Thoracic aorta (tissue), 2 donors: ENCODE measurements at places on chromosomes 1 and 21. TPM values are rescaled to one million over a fixed set of nuclear protein-coding genes. Genes with fewer than 3 reads are reported as not detected.

GRCh38 chr1:179190861-179191260, 38.6 kb downstream of the ABL2 start:
- peak overlapping the region; percentile 19 for H3K4me3 ChIP-seq
- no peaks in the 10 kb centered on the region for H3K27me3 ChIP-seq
- H3K27ac ChIP-seq: no peak overlapping the region
- no peaks in the 10 kb centered on the region for H3K36me3 ChIP-seq
- DNase-seq: no peak

GRCh38 chr1:52947490-52947889, 20.4 kb downstream of the SCP2 start:
- no peaks in the 10 kb centered on the region for H3K27me3 ChIP-seq
- no peak overlapping the region for H3K27ac ChIP-seq
- no peak for DNase-seq
- peaks cover 9% of the 10 kb centered on the region for H3K4me1 ChIP-seq
- peaks cover 6% of the 10 kb centered on the region for H3K36me3 ChIP-seq
- H3K4me3 ChIP-seq: no peak overlapping the region

TNN gene
- total RNA-seq: not detected

- no peaks in the 10 kb centered on the region for H3K4me1 ChIP-seq
- no peak overlapping the region for H3K4me3 ChIP-seq
- no peaks in the 10 kb centered on the region for H3K27me3 ChIP-seq
- no peak overlapping the region for H3K27ac ChIP-seq
- H3K36me3 ChIP-seq: no peaks in the 10 kb centered on the region
Observed at GRCh38 chr1:71231751-71232150, 150.9 kb upstream of the ZRANB2 start.

ELF3 gene
- total RNA-seq: 4.9 TPM

TMEM269 gene
- 0.27 TPM for total RNA-seq

- peaks cover 29% of the 10 kb centered on the region for H3K4me1 ChIP-seq
- no peaks in the 10 kb centered on the region for H3K36me3 ChIP-seq
- H3K27ac ChIP-seq: peak overlapping the region; percentile 74
Observed at GRCh38 chr1:55717111-55717510, 501.9 kb upstream of the USP24 start.

- H3K4me3 ChIP-seq: no peak overlapping the region
- H3K27ac ChIP-seq: no peak overlapping the region
- H3K4me1 ChIP-seq: no peaks in the 10 kb centered on the region
- no peak for DNase-seq
- H3K36me3 ChIP-seq: no peaks in the 10 kb centered on the region
Observed at GRCh38 chr1:75171876-75172275, 37.7 kb downstream of the LHX8 start.

DNA sequence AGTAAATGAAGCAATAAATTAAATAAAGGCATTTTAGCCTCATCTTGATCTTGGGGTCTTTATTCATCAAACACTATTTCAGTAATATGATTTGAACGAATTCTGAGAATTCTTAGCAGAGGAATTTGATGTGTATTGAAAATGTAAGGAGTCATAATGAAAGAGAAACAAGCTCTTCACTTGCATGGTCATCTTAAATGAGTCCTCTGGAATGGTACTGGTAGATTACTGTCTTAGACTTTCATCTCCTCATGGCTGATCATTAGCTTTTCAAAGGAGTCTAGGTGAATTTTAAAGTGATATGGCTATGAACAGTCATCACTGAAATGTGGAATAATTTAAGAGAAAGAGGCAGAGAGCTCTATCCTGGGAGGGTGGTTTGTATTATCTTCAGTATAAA, 30.0 kb downstream of the PRRC2C start:
- H3K27ac ChIP-seq: no peak overlapping the region
- no peak overlapping the region for H3K4me3 ChIP-seq
- no peaks in the 10 kb centered on the region for H3K4me1 ChIP-seq
- no peaks in the 10 kb centered on the region for H3K27me3 ChIP-seq
- H3K36me3 ChIP-seq: peaks cover 18% of the 10 kb centered on the region

- H3K4me1 ChIP-seq: no peaks in the 10 kb centered on the region
- H3K27ac ChIP-seq: no peak overlapping the region
- no peak overlapping the region for H3K4me3 ChIP-seq
- H3K36me3 ChIP-seq: no peaks in the 10 kb centered on the region
- no peaks in the 10 kb centered on the region for H3K27me3 ChIP-seq
Observed at GRCh38 chr1:18429654-18430053, 51.1 kb upstream of the KLHDC7A start.

IGSF5 gene
- total RNA-seq: not detected

DNA sequence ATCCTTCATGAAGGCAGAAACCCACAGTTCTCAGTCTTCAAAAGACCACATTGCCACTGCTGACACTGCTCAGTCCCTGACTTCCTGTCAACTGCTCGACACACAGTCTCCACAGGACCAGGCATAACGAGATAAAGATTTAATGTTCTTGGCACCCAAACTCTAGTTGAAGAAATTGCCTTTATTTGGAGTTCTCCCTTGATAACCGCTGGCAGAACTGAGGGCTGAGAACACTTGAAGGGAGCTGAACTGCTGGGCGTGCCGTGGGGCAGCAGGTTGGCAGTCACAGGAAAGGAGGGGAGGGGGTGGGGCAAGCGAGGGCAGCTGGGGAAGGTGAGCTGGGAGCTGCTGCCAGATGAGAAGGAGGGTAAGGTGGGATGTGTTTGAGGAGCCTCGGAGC, 15.9 kb downstream of the HENMT1 start:
- no peaks in the 10 kb centered on the region for H3K27me3 ChIP-seq
- H3K27ac ChIP-seq: no peak overlapping the region
- no peak overlapping the region for H3K4me3 ChIP-seq

DNA sequence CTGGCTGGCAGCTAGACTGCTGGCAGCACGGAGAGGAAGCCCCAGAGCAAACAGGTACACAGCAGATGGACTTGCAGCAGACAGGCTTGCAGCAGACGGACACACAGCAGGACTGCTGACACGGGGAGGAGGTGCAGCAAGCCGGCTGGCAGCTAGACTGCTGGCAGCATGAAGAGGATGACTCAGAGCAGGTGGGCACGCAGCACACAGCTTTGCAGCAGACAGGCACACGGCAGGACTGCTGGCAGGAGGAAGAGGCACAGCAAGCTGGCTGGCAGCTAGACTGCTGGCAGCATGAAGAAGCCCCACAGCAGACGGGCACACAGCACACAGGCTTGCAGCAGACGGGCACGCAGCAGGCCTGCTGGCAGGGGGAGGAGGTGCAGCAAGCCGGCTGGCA, 498 bp downstream of the KRTAP10-2 start:
- no peaks in the 10 kb centered on the region for H3K4me1 ChIP-seq
- no peak overlapping the region for H3K4me3 ChIP-seq
- no peaks in the 10 kb centered on the region for H3K27me3 ChIP-seq
- no peaks in the 10 kb centered on the region for H3K36me3 ChIP-seq
- no peak for DNase-seq

GRCh38 chr1:206829282-206829681, 36.1 kb upstream of the IL20 start:
- no peak overlapping the region for H3K4me3 ChIP-seq
- no peaks in the 10 kb centered on the region for H3K4me1 ChIP-seq
- H3K27ac ChIP-seq: no peak overlapping the region
- H3K27me3 ChIP-seq: no peaks in the 10 kb centered on the region

GRCh38 chr1:174800216-174800851, 199.4 kb upstream of the CACYBP start:
- no peaks in the 10 kb centered on the region for H3K36me3 ChIP-seq
- no peaks in the 10 kb centered on the region for H3K27me3 ChIP-seq
- no peak for DNase-seq
- H3K4me1 ChIP-seq: peaks cover 12% of the 10 kb centered on the region

DNA sequence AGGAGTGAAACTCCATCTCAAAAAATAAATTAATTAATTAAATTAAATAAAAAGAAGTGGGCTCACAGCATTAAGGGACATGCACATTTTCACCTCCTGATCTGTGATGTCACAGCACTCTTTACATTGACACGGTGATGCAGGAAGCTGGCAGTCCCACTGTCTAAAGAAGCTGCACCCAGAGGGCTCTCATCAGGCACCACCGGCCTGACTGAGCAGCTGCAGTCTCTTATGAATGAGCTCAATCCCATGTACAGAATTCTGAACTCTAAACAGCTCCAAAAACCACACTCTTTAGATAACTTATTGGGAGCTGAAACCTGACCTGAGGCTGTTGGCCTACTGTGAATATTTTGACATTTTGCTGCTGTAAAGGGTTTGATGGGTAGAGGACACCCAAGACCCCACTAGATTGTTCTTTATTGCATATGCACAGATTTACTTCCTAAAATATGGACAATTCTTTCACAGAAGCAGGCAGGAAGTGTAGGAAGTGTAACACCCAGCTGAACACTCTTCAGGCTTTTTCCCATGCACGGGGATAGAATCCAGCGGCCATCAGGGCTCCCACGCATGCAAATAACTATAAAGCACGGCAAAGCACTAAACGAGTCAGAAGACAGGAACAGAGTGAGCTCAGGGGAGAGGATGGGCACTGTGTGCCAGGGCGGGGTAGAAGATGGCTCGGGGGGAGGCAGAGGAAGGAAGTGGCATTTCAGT, 46.2 kb downstream of the L1TD1 start:
- H3K4me1 ChIP-seq: no peaks in the 10 kb centered on the region
- no peak for DNase-seq
- H3K27ac ChIP-seq: no peak overlapping the region
- no peak overlapping the region for H3K4me3 ChIP-seq
- no peaks in the 10 kb centered on the region for H3K36me3 ChIP-seq
- H3K27me3 ChIP-seq: no peaks in the 10 kb centered on the region

IPP gene
- 10.2 TPM for total RNA-seq

DNA sequence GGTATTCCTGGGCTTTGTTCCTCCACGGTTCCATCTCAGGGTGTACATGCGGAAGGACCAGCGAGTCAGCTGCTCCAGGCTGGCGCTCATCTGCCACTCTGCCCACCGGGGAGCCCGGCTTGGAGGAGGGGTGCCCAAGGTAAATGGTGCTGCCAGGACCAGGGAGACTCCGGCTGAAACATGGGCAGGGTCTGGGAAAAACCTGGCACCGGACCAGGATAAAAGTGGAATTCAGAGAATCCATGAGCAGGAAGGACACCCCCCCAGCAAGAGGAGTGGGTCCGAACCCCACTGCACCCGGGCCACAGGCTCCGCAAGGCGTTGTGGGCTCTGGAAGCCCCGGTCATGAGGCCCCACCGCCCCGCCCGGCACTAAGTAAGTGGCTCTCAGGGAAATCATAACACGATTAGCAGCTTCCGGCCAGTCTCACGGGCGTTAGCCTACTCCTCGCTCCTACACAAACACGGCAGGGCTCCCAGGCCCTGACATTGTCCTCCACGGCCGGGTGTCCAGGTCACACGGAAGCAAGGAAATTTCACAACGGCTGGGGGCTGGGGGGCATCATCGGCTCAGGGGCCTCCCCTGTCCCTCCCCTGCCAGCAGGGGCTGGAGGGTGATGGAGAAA, 21.1 kb downstream of the MEGF6 start:
- H3K27me3 ChIP-seq: no peaks in the 10 kb centered on the region

DNA sequence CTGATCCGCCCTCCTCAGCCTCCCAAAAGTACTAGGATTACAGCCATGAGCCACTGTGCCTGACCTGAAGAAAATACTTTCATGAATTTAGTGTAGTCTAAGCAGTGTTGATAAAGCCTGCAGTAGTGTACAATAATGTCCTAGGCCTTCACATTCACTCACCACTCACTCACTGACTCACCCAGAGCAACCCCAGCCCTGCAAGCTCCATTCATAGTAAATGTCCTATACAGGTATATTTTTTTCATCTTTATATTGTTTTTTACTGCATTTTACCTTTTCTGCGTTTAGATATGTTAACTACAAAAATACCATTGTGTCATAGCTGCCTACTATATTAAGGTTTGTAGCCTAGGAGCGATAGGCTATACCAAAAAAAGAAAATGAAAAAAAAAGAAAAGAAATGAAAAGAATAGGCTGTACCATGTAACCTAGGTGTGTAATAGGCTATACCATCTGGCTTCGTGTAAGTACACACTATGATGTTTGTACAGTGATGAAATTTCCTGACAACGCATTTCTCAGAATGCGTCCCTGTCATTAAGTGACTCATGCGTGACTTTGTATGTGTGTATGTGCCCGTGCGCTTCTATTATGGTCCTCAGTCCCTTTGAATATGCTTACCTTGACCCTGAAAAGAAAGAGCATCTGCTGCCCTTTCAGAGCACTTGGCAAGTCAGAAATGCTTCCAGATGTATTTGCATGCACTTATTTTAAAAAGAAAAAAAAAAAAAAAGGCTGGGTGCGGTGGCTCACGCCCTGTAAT, 9.2 kb upstream of the SLAMF8 start:
- no peak overlapping the region for H3K4me3 ChIP-seq
- no peaks in the 10 kb centered on the region for H3K27me3 ChIP-seq

DNA sequence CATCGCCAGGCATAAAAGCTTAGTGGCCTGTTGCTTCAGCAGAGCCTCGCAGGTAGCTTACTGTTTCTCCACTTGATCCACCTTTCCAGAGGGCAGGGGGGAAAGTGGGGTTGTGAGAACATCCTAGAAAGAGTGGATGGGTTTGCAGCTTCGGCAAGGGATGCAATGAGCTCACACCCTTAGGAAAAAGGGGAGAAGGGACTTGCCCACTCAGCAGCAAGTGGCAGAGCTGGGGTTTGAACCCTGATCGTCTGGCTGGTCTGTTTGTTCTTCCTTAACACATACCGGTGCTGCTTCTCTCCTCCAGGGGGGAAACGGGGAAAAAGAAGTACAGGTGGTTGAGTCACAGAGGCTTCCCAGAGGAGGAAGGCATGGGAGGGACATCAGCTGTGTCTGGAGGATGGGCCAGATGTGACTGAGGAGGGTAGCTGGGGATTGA, 1.0 kb downstream of the TMEM201 start:
- no peaks in the 10 kb centered on the region for H3K27me3 ChIP-seq
- H3K4me3 ChIP-seq: peak overlapping the region; percentile 89
- no peaks in the 10 kb centered on the region for H3K36me3 ChIP-seq

CD48 gene
- 9.0 TPM for total RNA-seq

DIO1 gene
- total RNA-seq: not detected

AADACL4 gene
- total RNA-seq: not detected

DNA sequence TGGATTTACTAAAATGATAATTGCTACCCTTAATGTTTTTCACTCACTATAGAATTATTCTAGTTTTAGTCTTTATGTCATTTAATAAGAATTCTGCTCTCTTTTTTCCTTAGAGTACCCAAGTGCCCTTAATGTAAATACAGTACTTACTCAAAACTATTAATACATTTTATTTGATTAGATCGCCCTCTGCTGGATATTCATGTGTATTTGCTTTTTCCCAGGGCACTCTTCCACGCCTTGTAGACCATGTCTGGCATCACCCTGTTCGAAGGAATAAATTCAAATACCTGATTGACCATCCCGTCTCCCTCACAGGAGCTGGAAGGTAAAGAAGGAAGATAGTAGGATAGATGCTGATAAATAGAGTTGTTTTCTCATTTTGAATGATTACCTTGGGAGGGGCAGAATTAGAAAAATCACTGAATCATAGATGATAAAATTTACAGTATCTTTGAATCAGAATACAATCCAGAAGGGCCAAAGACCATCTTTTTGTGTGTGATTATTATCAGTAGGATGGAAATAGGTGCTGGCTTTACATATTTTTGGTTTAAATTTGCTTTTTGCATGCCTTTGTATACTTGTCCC, 4.1 kb downstream of the AXDND1 start:
- DNase-seq: no peak
- no peaks in the 10 kb centered on the region for H3K36me3 ChIP-seq
- no peak overlapping the region for H3K4me3 ChIP-seq
- peaks cover 18% of the 10 kb centered on the region for H3K4me1 ChIP-seq
- H3K27me3 ChIP-seq: no peaks in the 10 kb centered on the region
- H3K27ac ChIP-seq: no peak overlapping the region

GRCh38 chr1:108817811-108818210, 39.1 kb downstream of the AKNAD1 start:
- no peak overlapping the region for H3K27ac ChIP-seq
- no peak for DNase-seq
- H3K36me3 ChIP-seq: no peaks in the 10 kb centered on the region
- no peaks in the 10 kb centered on the region for H3K27me3 ChIP-seq

- H3K27ac ChIP-seq: no peak within 1 kb of the TSS
- no peaks in the 10 kb centered on the region for H3K27me3 ChIP-seq
Observed at GRCh38 chr21:42315296-42315891, at the start of gene TFF3. Gene TFF3, minus strand, starts transcription at chr21:42315409. Its CDS starts 35 bp downstream, at chr21:42315374.

ABCA4 gene
- total RNA-seq: 2.0 TPM
